Stimulated activated naive CD4-positive, alpha-beta T cell treated with Interleukin-2 at 50 U/mL for 16 hours (primary cell): ENCODE measurements at places on chromosomes 16 and 17.

DNA sequence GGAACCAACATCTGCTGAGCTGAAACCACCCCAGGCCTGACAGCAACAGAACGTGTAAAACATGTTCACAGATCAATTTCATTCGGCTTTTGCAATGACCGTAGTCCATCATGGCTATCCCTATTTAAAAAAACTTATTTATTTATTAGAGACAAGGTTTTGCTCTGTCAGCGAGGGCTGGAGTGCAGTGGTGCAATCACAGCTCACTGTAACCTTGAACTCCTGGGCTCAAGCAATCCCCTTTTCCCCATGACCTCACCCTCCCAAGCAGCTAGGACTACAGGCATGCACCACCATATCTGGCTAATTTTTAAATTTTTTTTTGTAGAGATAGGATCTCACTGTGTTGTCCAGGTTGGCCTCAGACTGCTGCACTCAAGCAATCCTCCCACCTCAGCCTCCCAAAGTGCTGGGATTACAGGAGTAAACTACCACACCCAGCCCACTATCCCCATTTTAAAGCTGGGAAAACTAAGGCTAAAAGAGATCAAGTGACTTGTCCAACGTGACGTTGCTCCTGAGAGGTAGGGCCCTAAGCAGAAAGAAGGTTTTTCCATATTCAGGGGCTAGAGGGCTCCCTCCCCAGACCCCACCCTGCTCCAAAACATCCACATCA lies 77.7 kb downstream of the MYH11 start:
- no peak for DNase-seq

- no peak for DNase-seq
Observed at GRCh38 chr17:49723423-49723822, 15.7 kb upstream of the SLC35B1 start.

- DNase-seq = no peak
Observed at GRCh38 chr17:79661292-79662041, 50.6 kb upstream of the RBFOX3 start.

DNA sequence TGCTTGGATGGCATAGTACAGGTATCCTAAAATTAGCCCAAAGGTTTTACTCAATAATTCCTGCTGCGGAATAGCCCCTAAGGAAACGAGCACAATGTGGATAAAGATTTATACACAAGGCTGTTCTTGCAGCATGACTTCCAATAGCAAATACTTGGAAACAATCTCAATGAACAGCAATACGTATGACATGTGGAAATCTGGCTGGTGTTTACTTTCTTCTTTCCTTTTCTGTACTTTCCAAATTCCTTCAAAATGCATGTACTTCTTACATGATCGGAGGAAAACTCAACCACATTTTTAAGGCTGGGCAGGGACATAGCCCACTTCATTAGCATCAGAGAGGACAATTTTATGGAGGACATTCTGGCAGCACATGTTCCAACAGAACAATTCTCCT lies 86.6 kb downstream of the C16orf95 start:
- DNase-seq = no peak
